ENCODE measurements at places on chromosomes 11 and 22.

- no peak for DNase-seq
Observed at GRCh38 chr11:117725048-117725734, 71.8 kb downstream of the DSCAML1 start.

DNA sequence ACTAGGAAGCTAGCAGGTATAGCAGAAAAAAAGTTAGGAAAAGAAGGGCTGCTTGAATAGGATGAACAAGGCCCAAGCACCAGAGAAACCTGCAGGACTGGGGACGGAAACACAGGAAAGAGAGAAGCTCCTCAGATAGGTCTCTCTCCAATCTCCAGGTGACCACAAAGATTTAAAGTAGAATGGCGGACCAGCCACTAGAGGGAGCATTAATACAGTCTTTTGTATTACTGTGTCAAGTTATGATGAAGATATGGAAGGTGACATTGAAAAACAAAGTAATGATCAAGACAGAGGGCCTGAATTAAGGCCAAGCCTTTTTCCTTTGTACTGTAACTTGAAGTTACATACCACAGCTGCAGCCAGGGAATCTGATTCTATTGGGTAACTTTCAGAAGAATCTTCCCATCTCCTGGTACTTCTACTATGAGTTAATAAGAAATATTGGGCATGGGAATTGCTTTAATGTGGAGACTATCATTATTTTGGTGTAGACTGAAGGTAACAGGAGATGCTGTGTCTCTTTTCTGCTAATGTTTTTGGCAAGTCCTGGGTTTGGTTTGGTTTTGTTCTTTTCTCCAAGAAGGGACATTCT, 33.8 kb downstream of the OR2AG2 start:
- DNase-seq: peak; percentile 48

GRCh38 chr11:67483831-67484665, 1.2 kb downstream of the AIP start:
- DNase-seq: no peak

GRCh38 chr11:33507967-33508366, 192.7 kb downstream of the C11orf91 start:
- peak; percentile 43 for DNase-seq

- no peak for DNase-seq
Observed at GRCh38 chr22:24404561-24405275, 22.7 kb upstream of the ADORA2A start.

GRCh38 chr11:6596239-6596877, 7.1 kb downstream of the RRP8 start:
- no peak for DNase-seq

- DNase-seq: no peak
Observed at GRCh38 chr11:74971424-74971823, 17.3 kb upstream of the NEU3 start.

GRCh38 chr11:8342821-8343681, 79.4 kb upstream of the LMO1 start:
- no peak for DNase-seq

GRCh38 chr11:102007567-102008437, 39.4 kb upstream of the CFAP300 start:
- DNase-seq: peak; percentile 21

- no peak for DNase-seq
Observed at GRCh38 chr22:30941363-30941740, 27.2 kb downstream of the MORC2 start.

DNA sequence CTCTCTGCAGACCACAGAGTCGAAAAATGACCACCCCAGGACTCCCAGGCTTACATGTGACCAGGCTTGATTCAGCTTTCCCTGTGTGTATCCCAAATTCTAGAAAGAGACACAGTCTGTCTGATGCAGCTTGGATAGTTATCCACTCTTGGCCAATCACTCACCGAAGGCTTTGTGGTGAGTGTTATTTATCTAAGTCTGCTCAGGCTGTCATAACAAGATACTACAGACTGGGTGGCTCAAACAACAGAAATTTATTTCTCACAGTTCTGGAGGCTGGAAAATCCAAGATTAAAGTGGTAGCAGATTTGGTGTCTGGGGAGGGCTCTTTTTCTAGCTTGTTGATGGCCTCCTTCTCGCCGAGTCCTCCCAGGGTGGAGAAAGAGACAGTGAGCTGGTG, 63.2 kb downstream of the ZBTB16 start:
- no peak for DNase-seq

DNA sequence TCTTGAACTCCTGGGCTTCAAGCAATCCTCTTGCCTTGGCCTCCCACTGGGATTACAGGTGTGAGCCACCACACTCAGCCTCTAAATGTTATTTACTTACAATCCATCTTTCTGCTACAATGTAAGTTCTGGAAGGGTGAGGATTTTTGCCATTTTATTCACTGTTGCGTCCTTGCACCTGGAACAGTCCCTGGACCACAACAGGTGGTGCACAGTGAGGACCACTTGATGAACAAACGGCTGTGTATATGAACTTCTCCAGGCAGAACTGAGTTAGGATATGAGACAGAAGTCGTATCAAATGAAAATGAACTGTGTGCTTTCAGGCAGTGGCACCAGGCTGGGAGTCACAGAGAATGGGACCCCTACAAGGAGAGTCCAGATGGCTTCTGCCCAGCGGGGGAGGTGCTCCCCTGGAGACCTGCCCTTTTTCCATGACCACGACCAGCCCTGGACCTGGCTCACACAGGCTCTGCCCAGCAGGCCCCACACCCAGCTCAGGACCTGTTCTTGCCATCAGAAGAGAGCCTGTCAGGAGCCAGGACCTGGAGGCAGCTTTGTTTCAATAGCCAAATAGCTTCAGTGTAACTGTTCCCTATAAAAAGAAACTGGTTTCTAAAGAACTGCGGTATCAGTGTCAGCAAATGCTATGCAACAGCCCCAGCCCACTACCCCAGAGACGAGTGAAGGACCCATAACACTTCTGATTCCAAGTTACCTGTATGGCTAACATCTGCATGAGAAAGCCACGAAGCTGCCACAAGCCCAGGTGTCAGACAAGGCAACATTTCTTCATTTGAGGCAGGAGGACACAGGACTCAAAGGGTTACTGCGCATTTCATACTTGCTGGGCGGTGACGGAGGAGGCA, 104.9 kb downstream of the MICAL3 start:
- no peak for DNase-seq

GRCh38 chr11:9955391-9955790, 291.5 kb downstream of the SWAP70 start:
- no peak for DNase-seq

- DNase-seq: no peak
Observed at GRCh38 chr22:48701296-48702030, 1126.2 kb downstream of the BRD1 start.

GRCh38 chr22:39384750-39385480, 14.7 kb upstream of the TAB1 start:
- DNase-seq: no peak

- no peak for DNase-seq
Observed at GRCh38 chr11:79437981-79438630, 2.7 kb downstream of the TENM4 start.

GRCh38 chr11:129842138-129842537, 26.5 kb downstream of the TMEM45B start:
- DNase-seq: no peak

DNA sequence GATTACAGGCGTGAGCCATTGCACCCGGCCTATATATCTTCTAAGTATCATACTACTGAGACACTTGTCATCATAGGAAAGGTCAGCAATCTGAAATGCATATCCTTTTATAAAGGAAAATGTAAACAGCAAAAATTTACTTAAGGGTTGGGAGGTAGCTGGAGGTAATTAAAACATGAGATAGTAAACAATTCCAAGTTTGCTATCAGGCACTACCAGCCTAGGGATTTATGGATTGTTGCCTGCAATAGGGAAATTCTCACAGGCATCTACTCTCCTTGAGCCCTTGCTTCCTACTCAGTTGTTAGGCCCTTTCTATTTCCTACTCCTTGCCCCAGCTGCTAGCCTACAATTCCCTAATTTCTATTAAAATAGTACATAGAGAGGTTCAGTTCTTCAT, 16.1 kb downstream of the PGR start:
- DNase-seq: no peak

DNA sequence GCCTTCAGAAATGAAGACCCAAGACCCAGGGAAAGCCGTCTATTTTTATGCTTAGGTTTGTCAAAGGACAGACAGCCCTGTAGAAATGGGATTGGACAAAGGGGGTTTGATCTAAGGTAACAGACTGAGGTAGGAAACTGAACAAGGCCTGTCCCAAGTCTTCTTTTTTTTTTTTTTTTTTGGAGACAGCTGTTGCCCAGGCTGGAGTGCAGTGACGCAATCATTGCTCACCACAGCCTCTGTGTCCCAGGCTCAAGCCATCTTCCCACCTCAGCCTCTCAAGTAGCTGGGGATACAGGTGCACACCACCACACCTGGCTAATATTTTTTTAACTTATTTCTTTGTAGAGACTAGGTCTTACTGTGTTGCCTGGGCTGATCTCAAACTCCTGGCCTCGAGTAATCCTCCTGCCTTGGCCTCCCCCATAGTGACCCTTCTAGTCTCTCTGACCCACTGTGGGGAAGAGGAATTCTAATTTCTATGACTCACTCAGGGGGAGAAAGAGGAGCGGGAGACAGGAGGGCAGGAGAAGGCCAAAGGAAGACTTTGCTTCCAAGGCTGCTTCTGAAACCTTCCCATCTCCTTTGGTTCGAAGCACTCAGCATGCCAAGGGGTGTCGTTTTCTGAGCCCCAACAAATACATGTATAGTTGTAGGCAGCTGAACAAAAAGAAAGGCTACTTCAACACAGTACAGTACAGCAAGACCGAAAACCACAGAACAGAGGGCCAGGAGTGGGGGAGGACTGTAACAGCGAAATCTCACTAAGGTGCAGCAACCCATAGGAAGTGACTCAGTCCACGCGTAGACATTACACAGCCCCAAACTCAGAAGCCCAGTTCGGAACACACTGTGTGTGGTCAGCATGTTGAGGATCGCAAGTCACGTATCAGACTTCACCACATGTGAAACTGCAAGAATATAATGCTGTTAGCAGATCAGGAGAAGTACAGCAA, 872 bp downstream of the TMA7B start:
- DNase-seq: peak; percentile 93

GRCh38 chr22:37089434-37089833, 20.1 kb downstream of the TMPRSS6 start:
- DNase-seq: no peak

GRCh38 chr22:45200860-45201511, 37.3 kb downstream of the NUP50 start:
- DNase-seq: no peak

DNA sequence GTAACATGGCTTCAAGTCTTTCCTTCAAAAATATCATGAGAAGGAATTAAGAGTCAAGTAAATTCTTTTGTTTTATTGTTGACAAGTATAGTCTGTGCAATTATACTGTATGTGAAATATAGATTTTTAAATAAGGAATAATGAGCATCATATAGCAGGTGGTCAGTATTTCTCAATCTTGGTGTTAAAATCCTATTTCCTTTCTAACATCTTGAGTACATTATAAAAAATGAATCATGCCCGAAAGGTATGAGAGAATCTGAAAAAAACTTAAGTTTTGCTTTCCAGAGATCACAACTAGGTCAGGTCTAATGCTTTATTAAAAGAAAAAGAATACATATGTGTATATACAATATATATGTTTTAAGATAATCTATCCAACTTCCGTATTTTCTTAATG, 53.1 kb downstream of the KIF18A start:
- no peak for DNase-seq

- no peak for DNase-seq
Observed at GRCh38 chr11:124863137-124863825, 2.0 kb upstream of the ROBO3 start.

- DNase-seq: no peak
Observed at GRCh38 chr22:31561970-31562369, 65.6 kb downstream of the SFI1 start.

GRCh38 chr22:46180370-46181137, 30.2 kb downstream of the PPARA start:
- no peak for DNase-seq

DNA sequence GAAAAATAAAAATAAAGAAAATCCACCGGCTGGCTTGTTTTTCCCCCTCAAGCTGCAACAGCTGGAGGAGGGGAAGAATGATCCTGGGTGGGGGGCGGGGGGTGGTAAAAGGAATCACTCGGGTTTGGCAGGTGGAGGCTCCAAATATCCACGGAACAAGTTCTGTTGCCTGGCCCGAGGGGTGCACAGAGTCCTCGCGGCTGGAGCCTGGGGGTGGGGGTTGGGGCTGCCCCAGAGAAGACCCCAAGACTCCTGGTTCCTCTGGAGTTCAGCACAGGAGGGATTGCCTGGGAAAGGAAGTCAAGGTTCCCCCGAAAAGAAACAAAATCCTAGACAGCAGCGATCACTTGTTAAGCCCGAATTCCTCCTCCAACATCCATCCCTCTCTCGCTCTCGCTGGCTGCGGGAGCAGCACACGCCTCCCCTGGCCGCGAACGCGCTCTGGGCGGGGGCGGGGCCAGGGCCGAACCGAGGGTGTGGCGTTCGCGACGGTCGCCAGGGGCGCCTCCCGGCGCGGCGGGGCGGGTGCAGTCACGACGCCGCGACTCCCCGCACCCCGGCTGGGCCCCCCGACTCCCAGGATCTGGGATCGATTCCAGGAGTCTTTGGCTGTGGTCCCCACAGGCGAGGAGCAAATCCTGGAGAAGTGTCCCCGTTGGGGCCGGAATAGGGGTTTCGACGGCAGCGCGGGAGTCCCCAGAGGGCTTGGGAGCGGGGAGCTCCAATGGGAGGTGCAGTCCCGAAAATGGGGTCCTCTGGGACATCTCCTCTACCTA, at the start of gene KCNA4:
Gene KCNA4, minus strand, starts transcription at position 443 of the 776 bp plus-strand sequence. CDS start 4,352 bp downstream, outside the sequence.
- no peak for DNase-seq

DNA sequence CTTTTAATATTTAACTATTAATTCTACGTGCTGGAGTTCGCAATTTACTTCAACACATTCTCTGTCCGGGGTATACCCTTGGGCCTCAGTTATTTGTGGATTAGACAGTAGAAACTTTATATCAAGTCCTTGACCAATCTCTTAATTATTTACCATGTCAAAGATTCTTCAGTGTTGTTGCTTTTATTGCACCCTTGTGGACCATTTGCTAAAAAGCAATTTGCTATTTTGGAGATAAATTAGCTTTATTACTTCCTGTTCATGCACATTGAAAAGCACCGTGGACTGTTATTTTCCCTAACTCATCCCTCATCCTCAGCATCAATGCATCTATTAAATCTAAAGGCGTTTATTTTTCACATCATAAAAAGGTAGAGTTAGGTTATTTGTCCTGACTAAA, 609.9 kb downstream of the CNTN5 start:
- no peak for DNase-seq

GRCh38 chr11:125465255-125465654, 30.8 kb downstream of the FEZ1 start:
- no peak for DNase-seq

DNA sequence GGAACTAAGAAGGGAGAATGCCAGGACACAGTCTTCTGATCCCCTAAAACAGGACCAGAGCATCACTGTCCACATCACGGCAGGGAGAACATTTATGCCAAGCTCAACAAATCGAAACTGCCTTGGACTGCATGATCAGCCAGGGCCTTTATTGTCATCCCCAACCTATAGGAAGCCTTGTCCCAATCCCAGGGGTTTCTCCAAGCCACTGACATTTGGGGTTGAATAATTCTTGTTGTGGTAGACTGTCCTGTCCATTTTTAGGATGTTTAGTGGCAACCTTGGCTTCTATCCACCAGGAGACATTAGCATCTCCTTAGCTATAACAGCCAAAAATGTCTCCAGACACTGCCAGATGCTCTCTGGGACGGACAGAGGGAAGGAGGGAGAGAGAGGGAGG, 37.1 kb downstream of the RPL27A start:
- no peak for DNase-seq

- DNase-seq: no peak
Observed at GRCh38 chr22:49848690-49849160, 4.9 kb upstream of the ZBED4 start.

GRCh38 chr11:63240791-63241379, 2.5 kb downstream of the SLC22A25 start:
- no peak for DNase-seq

All from MV-4-11 (cell line).